ENCODE measurements at places on chromosomes 16 and 17.

- DNase-seq, result no peak
Observed at GRCh38 chr16:59330019-59330670, 596.0 kb upstream of the GOT2 start.

DNA sequence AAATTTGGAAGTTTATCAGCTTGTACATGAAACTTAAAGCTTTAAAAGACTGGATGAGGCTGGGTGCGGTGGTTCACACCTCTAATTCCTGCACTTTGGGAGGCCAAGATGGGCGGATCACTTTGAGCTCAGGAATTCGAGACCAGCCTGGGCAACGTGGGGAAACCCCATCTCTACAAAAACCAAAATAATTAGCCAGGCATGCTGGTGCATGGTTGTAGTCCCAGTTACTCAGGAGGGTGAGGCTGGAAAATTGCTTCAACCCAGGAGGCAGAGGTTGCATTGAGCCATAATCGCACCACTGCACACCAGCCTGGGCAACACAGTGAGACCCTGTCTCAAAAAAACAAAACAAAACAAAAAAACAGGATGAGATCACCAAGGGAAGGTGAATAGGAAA is 209.5 kb downstream of the AATF start:
- DNase-seq, result no peak

DNA sequence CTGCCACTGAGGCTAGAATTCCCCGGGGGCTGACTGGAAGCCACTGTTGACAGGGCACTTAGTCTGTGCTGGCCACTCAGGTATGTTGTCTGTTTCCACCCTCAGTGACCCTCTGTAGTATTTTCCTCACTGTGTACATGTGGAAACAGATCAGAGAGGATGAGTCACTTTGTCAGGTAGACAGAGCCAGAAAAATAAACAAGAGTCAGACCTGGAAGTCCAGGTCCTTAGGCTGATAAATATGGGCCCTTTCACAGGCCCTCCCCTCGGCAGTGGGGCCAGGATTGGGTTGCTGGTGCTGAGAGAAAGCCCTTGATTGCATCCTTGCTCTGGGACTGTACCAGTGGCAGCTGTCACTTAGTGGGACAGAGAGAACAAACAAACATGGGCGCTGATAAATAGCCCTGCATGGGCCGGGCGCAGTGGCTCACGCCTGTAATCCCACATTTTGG is 21.3 kb downstream of the PGS1 start:
- DNase-seq, result no peak

DNA sequence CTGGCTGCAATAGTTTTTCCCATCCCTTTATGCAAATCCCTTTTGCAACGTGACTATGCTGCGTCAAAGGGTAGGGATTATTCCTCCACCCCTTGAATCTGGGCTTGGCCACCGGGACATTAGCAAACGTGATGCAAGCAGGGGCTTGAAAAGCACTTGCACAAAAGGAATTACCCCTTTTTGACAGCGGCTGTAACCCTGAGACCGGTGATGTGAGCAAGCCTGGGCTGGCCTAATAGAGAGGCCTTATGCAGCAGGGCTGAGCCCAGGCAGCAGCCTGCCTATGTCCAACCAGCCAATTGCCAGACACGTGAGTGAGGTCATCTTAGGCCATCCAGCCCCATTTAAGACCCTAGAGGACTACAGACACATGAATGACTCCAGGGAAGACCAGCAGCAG is 30.4 kb upstream of the PAFAH1B1 start:
- no peak for DNase-seq

- DNase-seq, result no peak
Observed at GRCh38 chr17:67525239-67526135, 148.4 kb downstream of the PITPNC1 start.

DNA sequence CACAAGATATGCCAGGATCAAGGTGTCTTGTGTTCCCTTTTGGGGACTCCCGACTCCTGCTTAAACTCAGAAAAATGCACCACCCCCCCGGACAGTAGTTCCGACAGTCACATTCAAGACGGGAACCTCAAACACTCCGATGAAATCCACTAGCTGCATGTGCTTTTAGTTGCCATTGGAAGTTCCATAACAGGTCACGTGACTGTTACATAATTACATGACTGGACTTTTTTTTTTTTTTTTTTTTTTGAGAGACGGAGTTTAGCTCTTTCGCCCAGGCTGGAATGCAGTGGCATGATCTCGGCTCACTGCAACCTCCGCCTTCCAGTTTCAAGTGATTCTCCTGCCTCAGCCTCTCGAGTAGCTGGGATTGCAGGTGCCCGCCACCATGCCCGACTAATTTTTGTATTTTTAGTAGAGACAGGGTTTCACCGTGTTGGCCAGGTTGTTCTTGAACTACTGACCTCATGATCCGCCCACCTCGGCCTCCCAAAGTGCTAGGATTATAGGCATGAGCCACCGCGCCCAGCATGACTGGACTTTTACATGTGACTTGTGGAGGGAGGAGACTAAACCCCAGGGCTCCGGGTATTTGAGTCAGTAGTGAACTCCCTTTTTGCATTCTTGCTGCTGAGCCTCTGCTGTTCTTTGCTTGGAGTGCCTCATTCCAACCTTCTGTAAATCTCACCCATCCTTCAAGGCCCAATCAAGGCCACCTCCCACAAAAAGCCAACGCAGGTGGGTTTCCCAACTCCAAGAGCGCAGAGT is 1.6 kb downstream of the SIRT7 start:
- no peak for DNase-seq

- peak; percentile 81 for DNase-seq
Observed at GRCh38 chr17:27455914-27456680, at the start of gene KSR1. KSR1 (plus strand) TSS chr17:27456448; CDS start chr17:27456644, 196 bp downstream.

DNA sequence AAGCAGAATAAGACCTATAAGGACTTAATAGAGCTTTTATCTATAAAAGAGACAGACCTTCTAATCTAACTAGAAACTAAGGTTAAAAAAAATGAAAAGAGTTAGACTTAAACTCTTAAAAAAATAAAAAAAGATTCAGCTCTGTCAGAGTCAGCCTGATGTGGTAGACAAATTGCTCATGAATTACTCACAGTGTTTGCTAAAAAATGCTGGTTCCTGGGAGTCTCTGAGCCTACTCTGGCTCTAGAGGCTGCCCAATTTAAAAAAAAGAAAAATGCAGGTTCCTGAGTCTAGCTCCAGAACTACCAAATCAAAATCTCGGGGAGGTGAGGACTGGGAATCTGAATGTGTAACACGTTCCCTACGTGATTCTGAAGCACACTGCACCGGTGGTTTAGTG is 18.1 kb downstream of the SOST start:
- DNase-seq, result no peak

GRCh38 chr16:15803618-15804017 is 53.2 kb downstream of the MYH11 start:
- no peak for DNase-seq

DNA sequence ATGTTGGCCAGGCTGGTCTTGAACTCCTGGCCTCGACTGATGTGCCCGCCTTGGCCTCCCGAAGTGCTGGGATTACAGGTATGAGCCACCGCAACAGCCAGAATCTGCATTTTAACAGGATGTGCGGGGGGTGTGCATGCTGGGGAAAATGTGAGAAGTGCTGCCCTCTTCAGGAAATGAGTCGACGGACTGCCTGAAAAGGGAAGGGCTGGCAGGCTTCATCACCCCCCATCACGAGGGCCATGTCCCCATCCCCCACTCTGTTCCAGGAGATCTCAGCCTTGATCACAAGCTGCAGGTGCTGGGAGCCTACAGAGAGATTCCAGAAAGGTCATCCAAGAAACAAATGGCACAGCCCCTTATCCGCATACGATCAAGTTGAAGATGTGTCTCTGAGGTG is 195.3 kb upstream of the RPL38 start:
- no peak for DNase-seq

DNA sequence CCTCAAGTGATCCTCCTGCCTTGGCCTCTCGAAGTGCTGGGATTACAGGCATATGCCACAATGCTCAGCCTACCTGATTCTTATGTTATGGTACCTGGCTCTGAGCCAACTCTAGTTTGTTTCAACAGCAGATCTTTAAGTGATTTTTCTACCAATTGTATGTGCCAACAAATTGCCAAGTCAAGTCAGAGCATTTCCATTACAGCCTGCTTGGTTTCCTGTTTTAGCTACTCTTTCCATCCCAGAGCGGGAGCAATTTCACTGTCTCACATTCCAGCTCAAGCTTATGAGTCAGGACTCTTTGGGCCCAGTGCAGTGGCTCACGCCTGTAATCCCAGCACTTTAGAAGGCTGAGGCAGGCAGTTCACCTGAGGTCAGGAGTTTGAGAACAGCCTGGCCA is 30.8 kb upstream of the RBBP6 start:
- no peak for DNase-seq

DNA sequence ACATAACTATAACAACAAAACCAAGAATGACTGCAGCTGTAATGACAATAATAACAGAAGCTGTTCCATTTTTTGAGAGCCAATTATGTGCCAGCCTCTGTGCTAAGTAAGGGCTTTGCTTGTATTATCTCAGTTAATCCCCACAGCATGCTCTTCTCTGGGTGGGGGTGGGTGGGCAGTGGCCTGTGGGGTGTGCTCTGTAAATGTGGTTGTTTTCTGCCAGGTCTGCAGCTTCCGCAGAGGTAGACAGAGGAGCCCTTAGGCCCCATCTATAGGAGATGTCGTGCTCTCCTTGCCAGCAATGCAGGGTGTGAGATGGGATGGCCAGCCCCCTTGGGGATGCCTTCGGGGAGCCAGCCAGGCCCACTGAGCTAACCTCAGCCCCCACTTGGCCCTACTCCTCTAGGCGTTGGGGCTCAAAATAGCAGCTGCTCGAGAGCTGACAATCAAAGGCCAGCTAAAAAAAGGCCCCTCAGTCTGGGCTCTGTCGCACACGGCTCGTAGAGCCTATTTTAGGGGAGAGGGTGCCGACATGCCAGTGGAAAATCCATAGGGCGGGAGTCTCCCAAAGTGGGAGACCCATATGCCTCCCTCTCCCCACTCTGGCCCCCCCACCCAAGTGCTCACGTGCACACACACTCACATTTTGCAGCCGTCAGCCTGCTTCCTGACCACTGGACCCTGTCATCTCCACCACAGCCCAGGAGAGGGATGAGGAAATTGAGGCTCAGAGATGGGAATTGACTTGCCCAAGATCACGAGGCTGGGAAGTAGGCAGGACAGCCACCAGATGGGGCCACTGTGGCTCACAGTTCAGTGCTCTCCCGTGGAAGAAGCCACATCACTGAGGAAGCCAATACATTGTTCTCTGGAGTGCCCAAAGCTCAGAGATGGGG is 15.8 kb downstream of the CDH16 start:
- no peak for DNase-seq

DNA sequence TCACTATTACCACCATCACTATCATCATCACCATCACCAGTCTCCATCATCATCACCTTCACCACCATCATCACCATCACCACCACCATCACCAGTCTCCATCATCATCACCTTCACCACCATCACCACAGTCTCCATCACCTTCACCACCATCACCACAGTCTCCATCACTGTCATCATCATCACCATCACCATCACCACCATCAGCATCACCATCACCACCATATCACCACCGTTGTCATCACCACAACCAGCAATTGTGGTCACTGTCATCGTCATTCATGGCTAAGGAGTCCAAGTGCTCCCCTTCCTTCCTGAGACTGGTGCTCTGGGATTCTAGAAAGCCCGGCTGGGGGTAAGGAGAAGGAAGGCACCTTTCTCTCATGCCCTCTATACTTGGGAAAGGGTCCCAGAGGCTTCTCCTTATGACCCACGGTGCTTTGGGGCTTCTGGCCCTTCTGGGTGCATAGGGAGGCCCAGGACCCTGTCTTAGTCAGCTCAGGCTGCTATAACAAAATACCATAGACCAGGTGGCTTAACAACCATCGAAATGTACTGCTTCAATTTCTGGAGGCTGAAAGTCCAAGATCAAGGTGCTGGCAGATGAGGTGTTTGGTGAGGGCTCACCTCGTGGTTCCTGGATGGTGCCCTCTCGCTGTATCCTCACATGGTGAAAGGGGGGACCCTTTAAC is 93.4 kb upstream of the GSE1 start:
- DNase-seq, result no peak

DNA sequence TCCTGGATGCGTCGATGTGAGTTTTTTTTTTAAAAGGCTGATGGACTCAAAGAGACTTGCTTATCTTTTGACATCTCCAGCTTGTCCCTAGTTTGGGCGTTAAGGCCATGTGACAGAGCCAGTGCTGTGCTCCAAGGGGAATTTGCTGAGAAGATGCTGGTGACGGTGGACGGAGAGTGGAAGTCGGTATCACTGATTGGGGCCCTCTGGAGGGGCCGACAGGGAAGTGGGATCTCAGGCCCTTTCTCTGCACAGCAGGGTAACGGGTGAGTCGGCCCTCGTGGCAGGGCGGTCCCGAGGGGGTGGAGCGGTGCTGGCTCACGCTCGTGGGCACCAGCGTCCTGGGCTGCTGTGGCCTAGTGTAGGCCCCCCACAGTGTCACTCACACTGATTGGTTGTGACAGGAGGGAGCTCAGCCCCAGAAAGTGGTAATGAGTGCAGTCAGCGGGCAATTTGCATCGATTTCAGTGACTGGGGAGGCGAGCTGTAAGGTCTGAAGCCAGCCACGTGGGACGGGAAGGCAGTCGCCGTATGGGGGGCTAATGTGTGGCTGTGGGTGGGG is 91.3 kb downstream of the TBC1D16 start:
- DNase-seq, result no peak

- DNase-seq, result no peak
Observed at GRCh38 chr17:43840814-43841213, 6.2 kb upstream of the CD300LG start.

DNA sequence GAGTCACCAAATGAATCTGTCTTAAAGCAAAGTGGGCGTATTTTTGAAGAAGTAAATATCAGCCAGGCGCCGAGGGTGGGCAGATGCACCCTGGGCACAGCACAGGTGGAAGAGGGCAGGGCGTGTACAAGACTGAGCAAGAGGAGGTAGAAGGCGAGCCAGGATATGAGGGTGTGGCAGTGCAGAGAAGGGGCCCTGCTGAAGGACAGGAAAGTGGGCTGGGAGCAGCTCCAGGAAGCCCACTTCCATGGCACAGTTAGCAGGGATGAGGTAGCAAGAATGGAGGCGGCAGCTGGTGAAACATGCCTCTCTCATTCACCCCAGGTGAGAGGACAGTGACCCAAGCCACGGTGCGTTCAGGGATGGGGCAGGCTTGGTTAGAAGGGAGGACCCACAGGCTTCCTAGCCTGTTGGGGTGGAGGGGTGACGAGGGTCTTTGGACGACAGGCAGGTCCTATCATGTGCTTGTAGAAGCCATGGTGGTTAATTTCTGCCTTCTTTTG is 149.3 kb downstream of the CLEC16A start:
- no peak for DNase-seq

DNA sequence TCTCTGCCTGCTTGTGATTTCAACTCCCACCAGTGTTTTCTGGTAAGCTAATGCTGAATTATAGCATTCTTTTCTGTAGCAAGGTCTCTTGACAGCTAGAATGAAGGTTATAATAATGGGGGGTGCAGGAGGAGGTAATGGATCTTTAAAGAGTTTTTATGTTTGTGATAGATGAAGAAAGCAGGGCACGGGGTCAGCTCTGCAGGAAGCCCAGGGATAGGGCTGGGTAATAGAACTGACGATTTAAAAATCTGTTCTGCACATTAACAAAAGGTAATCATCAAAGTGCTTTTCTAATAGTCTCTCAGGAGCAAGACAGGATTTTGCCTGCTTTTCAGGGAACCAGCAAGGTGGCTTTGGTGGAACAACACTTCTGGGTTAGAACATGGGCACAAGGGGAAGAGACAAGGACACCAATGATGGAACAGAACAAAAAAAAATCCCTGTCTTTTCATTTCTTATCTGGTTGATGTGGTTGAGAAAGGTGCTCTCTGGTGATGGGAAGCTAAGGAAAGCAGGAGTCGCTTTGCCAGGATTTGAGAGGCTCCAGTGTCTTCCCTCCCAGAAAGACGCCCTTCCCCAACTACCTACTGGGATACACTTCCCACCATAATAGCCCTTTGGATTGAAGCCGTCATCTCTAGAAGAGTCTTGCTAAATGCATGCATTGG is 263.1 kb downstream of the PHKB start:
- no peak for DNase-seq
